ENCODE measurements at places on chromosomes 11 and 22.

- no peak for DNase-seq
These were observed 194.3 kb upstream of the NARS2 start for GRCh38 chr11:78768971-78769370.

GRCh38 chr11:61004180-61004611 is 32.7 kb downstream of the CD6 start:
- DNase-seq: no peak

DNA sequence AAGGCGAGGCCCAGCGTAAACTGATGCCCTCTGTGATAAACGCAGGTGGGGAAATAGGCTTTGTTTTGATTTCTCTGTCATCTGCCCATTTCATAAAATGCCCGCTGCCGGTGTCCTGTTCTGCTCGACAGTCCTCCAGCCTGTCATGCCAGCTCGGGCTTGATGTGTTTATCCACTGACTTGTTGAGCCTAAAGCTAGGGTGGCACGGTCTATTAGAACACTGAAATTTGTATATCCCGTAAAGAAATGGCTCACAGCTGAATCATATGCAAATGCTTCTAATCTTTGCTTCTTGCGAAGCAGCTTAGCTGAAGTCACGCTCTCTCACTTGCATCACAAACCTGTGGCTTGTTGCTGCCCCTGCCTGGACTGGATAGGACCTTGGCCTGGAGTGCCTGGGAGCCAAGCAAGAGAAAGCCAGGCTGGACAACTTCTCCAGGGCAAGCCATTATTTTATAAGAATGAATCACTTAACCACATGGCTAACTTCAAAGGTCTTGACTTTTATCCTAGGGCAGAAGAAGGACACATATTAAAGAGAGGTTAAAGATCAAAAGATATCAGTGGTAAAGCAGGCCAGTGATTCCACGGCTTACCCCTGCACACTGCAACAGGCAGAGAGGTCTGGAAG is 33.1 kb downstream of the EHF start:
- DNase-seq: no peak

DNA sequence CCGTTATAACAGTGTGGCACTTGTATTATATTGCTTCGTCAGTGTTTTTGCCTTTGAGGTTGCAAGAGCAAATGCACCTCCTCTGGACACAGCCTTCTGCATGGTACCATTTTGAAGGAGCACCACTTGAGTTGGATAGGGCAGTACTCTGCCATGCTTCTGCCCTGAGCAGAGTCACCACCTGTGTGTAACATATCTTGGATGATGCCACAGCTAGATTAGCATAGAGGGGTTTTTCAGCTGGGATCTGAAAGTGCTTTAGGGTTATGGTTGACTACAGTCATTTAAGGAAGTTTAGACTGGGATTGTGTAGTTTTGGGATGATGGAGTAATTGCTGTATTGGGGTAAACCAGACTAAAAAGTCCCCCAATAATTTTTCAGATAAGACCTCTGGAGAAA is 78.8 kb downstream of the PPP6R3 start:
- DNase-seq: no peak

- no peak for DNase-seq
These were observed 1.9 kb upstream of the IFITM10 start for GRCh38 chr11:1751999-1752906.

DNA sequence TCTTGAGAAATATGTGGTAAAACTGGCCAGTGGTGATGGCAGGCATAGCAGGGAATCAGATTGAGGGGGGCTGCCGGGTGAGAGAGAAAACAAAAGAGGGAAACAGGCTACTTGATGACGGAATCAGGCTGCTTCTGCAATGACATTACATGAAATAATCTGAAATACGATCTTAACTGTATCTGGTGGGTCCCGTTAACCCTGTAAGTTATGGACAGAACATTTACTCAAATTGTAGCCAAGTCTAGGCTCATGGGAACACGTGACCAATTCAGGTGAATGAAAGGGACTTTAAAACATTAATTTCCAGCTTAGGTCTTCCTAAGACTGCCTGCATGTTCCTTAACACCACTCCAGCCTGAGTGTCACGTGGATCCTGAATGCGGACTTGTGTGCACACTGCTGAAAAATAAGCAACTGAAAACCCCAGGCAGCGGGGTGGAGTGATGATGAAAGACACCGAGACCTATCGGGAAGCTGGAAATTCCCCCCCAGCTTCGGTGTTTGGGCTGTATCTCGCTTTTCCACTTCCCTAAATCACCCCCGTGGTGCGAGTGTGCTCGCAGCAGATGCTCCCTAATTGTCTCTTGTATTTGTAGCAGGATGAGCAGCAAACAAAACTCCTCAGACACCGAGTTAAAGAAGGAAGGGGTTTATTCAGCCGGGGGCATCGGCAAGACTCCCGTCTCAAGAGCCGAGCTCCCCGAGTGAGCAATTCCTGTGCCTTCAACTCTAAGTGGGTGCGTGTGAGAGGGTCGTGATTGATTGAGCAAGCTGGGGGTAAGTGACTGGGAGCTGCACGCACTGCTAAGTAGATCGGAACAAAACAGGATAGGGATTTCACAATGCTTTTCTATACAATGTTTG is 145.0 kb upstream of the GRK3 start:
- no peak for DNase-seq

DNA sequence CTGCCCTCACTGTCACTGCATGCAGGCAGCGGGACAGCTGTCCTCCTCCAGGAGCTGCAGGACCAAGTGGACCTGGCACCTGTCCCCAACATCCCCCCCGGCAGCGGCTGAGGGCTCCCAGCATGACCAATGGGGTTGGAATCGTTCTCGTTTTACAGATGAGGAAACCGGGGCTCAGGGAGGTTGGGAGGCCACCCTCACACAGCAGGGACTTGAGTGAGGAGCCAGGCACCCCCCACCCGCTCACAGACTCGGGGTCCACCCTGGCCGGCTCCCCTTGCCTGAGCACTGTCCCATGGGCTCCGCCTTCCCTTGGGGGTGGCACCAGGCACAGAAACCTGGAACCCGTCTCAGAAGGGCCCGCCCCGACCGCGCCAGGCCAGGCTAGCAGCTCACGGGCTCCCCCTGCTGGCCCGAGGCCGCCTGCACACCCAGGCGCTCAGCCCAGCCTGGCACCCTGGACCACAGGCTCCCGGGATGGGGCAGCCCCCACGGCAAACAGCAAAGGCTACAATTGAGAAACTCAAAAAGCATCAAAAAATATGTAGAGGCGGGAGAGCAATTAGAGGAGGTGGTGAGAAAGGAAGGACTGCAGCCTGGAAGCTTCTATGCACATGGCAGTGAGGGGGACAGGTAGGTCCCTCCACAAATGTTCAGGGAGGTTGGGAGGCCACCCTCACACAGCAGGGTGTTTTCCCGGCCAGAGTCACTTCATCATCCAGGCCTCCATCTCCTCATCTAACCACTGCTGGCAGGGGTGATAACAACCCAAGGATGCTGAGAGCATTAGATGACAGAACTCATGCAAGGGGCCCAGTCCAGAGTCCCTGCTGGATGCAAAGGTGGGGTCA is 12.8 kb downstream of the MACROD1 start:
- DNase-seq: peak; percentile 56

DNA sequence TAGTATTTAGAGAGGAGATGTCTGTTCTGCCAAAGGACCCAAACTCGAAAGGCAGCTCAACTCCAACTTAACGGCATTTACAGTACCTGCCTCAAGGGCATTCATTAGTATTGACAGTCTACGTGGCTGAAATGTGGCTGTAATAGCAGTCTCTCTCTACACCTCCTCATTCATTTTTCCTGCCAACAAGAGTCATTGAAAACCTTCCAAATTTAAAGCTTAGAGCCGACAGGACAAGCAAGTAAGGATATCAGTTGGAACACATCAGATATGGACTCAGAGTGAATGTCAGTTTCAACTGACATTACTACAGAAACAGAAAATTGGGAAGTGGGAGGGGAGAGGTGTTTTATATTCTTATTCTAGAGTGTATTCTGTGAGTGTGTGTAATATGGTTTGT is 253.1 kb downstream of the CADM1 start:
- no peak for DNase-seq

DNA sequence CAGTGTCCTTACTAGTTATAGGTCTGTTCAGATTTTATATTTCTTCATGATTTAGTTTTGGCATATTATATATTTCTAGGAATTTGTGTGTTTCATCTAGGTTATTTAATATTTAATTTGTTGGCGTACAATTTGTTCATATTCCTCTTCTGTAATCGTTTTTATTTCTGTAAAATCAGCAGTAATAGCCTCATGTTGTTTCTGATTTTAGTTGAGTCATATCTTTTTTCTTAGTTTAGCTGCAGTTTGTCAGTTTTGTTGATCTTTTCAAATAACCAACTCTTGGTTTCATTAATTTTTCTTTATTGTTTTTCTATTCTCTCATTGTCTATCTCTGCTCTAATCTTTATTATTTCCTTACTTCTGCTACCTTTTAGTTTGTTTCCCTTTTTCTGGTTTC is 20.3 kb downstream of the GLB1L2 start:
- no peak for DNase-seq

DNA sequence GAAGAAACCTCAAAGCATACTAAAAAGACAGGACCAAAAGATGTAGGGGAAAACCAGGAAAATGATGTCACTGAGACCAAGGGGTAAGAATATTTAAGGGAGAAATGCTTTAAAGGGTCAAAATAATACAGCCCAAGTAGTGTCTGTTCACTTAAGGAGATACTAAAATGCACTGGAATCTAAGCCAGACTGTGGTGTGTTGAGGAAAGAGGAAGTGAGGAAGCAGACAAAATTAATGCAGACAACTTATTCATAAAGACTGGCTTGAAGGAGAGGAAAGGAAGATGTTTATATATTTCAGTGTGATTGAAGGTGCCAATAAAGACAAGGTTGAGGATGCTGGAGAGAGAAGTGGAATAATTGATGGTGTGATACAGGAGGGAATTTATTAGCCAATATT is 15.7 kb downstream of the ZNF215 start:
- DNase-seq: no peak

DNA sequence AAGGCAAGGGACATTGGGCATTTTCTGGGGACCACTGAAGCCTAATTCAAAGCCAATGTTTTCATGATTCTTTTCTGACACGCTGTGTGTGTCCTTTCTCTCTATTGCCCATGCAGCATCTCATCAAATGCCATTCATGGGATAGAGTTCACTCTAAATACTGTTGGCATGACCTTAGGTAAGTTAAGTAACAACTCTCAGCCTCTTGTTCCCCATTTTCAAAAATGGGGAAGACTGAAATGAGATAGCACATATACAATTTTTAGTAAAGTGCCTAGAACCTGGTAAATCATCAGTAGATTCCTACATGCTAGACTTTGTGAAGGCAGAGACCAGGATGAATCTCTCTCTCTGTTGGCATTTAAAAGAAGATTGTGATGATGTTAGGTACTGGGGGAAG is 12.7 kb upstream of the OR52K2 start:
- DNase-seq: no peak

GRCh38 chr11:76169473-76169896 is 36.8 kb downstream of the WNT11 start:
- no peak for DNase-seq

DNA sequence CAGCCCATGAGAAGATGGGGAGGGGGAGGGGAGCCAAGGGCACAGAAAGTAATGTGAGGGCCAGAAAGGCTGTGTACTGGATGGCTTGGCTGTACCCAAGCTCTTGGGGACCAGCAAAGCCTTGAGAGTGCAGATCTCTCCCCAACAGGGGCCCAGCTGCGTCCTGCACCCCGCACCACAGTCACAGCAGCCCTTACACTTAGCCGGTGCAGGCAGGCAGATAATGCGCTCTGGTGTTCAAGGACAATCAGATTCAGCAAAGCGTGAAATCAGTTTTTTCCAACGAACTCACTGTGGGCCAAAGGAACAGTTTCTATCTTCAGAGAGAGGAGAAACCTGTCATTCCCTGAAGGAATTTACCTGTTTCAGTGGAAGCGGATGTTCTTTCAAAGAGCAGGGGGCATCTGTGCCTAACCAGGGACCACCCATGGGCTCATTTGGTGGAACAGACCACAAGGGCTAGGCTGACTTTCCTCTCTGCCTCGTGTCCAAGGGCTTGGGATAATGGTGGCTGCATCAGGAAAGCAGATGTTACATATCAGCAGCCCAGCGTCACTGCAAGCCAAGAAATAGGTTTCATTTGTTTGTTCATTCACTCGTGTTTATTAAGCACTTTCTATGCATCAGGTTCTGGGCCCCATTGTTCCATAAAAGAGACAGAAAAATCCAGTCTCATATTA is 81.2 kb upstream of the SPON1 start:
- DNase-seq: no peak

DNA sequence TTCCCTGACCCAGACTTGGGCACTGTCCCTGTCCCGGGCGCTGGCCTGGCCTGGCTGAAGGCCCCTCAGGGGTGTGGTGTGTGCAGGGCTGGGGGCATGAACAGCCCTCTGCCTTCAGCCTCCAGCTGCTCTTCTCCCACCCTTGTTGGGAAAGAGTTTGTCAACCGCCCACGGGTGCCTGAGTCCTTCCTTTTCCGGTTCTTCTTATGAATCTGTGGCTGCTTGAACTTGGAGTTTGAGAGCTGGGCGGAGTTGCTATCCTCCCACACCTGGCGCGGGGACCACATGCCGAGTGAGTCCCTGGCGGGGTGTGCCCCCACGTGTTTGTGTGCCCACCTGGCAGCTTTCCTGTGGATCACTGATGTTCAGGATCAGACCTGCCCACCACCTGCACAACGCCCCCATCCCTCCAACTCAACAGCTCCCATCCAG is 13.4 kb downstream of the NFAM1 start:
- no peak for DNase-seq

GRCh38 chr11:74634537-74634936 is 42.2 kb downstream of the POLD3 start:
- DNase-seq: no peak

GRCh38 chr11:119509969-119510401 is 87.0 kb upstream of the THY1 start:
- DNase-seq: no peak

DNA sequence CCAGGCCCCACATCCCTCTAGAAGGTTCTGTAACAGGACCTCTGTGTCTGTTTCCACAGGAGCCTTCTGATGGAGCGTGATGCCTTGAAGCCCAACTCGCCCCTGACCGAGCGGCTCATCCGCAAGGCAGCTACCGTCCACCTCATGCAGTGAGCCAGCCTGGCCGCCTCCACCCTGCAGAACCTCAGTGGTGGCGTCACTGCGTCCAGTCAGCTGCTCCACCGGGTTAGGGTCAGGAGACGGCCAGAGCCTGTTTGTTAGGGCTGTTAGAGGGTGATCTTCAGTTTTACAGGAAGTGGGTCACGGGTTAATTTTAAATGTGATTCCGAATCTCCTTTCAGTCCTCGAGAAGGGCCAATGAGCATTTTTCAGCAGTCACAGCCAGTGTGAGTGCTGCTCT is 3.9 kb upstream of the GTSE1 start:
- no peak for DNase-seq

All from activated gamma-delta T cell treated with anti-CD3 and anti-CD28 coated beads, Interleukin-2, amount 50 U/mL, for 16 hours (primary cell).